ENCODE measurements at places on chromosomes 6 and 20. TPM values are rescaled to one million over a fixed set of nuclear protein-coding genes. Genes with fewer than 3 reads are reported as not detected.

DNA sequence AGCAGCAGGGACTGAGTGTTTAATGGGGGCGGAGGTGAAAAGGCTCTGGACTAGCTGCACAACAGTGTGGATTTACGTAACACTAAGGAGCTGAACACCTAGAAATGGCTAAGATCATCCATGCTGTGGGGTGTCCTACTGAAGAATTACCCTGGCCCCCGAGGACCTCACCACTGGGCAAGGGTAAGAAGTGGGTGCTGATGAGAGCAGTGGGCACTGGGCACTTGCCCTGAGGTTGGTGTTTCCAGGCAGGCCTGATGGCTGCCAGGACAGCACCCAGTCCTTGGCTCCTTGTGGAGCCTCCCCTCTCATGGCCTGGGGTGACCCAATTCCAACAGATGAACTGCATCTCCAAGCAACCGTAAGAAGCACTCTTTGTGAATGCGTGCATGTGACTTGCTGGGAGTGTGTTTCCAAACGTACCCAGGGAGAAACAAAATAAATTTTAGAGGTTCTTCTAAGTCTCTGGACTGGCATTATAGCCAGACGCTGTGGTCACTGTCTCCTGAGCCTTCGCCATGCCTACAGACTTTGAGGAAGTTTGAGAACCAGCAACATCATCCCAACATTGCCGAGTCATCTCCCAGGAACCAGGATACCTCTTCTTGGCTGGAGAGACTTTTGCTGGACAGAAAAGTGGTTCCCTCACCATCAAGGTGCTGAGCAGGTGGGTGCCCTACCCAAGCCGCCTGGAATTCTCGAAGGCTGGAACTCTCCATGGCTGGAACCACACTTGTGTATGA, 245.9 kb downstream of the ERMARD start:
- H3K27me3 ChIP-seq = no peaks in the 10 kb centered on the region
- peaks cover 4% of the 10 kb centered on the region for H3K36me3 ChIP-seq
- H3K4me1 ChIP-seq = peaks cover 3% of the 10 kb centered on the region
- H3K4me3 ChIP-seq = no peak overlapping the region
- no peak overlapping the region for H3K27ac ChIP-seq
- no peak for DNase-seq

GRCh38 chr20:59705651-59706399, 101.5 kb downstream of the PHACTR3 start:
- H3K4me3 ChIP-seq = no peak overlapping the region
- H3K27ac ChIP-seq = no peak overlapping the region
- no peaks in the 10 kb centered on the region for H3K36me3 ChIP-seq
- DNase-seq = no peak

DNA sequence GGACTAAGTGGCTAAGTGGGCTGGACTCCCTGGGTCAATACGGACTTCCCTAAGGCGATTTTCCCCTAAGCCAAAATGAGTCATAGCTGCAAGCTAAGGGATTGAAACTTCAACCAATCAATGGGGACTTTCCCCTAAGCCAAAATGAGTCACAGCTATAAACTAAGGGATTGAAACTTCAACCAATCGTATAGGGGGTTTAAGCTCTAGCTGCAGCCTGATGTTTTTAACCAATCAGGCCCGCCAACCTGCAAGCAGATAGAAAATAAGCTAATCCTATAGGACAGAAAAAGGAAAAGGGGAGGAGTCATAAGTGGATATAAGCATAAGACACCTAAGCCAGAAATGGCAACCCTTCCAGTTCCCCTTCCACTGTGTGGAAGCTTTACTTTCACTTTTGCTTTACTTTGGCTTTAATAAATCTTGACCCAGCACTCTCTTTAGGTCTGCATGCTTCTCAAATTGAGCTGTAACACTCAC, 655.0 kb upstream of the HS3ST5 start:
- H3K27ac ChIP-seq = no peak overlapping the region
- H3K36me3 ChIP-seq = no peaks in the 10 kb centered on the region

DNA sequence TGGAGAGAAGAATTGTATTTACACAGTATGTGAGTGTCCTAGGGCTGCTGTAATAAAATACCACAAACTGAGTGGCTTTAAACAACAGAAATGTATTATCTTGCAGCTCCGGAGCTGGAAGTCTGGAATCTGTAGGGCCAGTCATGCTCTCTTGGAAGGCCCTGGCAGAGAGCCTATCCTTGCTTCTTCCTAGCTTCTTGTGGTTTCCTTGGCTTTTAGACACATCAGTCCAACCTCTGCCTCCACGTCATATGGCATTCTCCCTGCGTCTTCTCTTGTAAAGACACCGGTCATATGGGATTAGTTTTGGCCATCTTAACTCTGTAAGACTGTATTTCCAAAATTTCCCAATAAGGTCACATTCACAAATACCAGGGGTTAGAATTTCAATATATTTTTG, 10.8 kb downstream of the FNDC1 start:
- H3K27me3 ChIP-seq = peaks cover 12% of the 10 kb centered on the region
- H3K4me3 ChIP-seq = no peak overlapping the region
- no peaks in the 10 kb centered on the region for H3K36me3 ChIP-seq
- no peak for DNase-seq

- no peak overlapping the region for H3K4me3 ChIP-seq
- H3K27ac ChIP-seq = no peak overlapping the region
- H3K27me3 ChIP-seq = peaks cover 5% of the 10 kb centered on the region
- H3K36me3 ChIP-seq = no peaks in the 10 kb centered on the region
These were observed 272.8 kb upstream of the SLC35B3 start for GRCh38 chr6:8707956-8708772.

DNA sequence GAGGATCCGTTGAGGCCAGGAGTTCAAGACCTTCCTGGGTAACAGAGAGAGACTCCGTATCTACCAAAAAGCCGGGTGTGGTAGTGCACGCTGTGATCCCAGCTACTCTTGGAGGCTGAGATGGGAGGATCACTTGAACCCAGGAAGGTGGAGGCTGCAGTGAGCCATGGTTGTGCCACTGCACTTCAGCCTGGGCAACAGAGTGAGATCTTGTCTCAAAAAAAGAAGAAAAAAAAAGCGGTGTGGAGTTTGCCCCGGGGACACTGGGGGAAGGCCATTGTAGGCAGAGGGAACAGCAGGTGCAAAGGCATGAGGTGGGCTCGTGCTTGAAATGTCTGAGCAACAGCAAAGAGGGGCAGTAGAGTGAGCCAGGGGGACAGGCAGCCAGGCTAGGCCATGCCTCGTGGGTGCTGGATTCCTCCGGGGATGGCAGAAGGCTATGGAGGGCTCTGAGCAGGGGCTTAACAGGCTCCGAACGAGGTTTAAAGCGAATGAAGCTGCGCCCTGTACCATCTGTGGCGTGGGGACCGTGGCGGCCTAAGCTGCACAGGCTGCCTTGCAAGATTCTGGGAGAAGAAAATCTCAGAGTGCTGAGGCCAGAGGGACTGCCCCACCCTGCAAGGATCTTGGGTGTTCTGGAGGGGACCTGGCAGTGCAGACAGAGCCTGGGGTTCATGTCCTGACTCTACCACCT, 36.9 kb upstream of the NOL4L start:
- H3K36me3 ChIP-seq = no peaks in the 10 kb centered on the region
- no peak for DNase-seq
- no peaks in the 10 kb centered on the region for H3K4me1 ChIP-seq
- no peaks in the 10 kb centered on the region for H3K27me3 ChIP-seq
- no peak overlapping the region for H3K4me3 ChIP-seq

DNA sequence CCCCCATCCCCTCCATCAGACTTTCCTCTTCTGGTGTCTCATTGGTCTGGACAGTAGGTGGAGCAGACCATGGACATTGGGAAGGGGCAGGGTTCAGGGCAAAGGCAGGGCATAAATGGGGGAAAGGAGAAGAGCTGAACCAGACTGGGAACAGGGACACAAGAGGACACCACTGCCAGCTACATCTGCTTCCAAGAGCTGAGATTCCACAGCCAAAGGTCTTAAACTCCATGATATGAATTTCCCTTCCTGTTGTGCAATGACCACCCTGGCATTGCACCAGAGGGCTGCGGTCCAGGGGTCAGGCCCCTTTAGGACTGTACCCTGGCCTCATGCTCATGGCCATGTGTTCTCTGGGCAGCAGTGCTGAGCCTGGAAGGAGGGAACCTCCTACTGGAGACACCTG, 137.9 kb downstream of the MAFB start:
- H3K27me3 ChIP-seq = peaks cover 2% of the 10 kb centered on the region
- no peaks in the 10 kb centered on the region for H3K4me1 ChIP-seq
- H3K27ac ChIP-seq = no peak overlapping the region
- H3K36me3 ChIP-seq = no peaks in the 10 kb centered on the region
- no peak overlapping the region for H3K4me3 ChIP-seq
- DNase-seq = no peak

GRCh38 chr6:107345393-107345792, 114.0 kb downstream of the PDSS2 start:
- H3K27ac ChIP-seq = no peak overlapping the region
- H3K27me3 ChIP-seq = no peaks in the 10 kb centered on the region
- peaks cover 2% of the 10 kb centered on the region for H3K4me1 ChIP-seq

GRCh38 chr6:150536835-150537234, 62.9 kb upstream of the PLEKHG1 start:
- no peak overlapping the region for H3K4me3 ChIP-seq
- H3K27me3 ChIP-seq = peaks cover 10% of the 10 kb centered on the region
- peaks cover 3% of the 10 kb centered on the region for H3K4me1 ChIP-seq
- DNase-seq = no peak

DNA sequence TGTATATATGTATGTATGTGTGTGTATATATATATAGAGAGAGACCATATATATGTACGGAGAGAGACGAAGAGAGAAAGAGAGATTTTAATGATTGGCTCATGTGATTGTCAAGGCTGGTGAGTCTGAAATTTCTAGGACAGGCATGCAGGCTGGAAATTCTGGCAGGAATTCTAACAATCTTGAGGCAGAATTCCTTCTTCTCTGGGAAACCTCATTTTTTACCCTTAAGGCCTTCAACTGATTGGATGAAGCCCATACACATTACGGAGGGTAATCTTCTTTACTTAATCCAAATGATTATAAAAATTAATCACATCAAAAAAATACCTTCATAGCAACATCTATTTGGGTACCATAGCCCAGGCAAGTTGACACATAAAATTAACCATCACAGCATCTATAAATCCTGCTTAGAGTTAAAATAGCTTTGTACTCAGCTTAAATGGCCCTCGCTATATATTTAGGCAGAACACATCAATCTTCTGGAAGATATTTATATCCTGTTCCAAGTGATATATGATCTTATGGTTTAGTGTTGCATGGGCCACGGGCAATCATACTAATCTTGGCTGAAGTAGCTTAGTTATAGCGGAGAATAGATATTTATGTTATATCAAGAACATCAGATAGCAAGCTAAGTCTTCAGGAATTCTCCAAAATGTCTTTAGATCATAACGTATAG, 36.6 kb downstream of the ABRACL start:
- no peaks in the 10 kb centered on the region for H3K27me3 ChIP-seq
- DNase-seq = no peak

DNA sequence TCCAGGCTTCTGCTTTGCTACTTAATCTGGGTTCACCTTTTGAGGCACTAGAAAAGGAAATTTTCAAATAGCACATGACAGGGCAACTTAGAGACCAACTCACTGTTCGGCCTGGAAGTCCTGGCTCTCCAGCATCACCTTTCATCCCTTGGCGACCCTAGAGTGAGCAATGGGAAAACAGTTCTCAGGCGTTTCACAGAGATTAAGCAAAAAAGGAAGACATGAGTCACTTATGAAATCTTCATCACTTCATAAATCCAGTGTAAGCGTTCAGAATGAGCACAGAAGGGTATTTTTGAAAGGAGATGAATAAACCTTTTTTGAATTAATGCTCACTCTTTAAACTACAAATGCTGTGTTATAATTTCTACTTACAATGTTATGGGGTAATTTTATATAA, 104.0 kb downstream of the COL12A1 start:
- no peaks in the 10 kb centered on the region for H3K4me1 ChIP-seq
- DNase-seq = no peak
- H3K27me3 ChIP-seq = no peaks in the 10 kb centered on the region
- H3K36me3 ChIP-seq = no peaks in the 10 kb centered on the region

DNA sequence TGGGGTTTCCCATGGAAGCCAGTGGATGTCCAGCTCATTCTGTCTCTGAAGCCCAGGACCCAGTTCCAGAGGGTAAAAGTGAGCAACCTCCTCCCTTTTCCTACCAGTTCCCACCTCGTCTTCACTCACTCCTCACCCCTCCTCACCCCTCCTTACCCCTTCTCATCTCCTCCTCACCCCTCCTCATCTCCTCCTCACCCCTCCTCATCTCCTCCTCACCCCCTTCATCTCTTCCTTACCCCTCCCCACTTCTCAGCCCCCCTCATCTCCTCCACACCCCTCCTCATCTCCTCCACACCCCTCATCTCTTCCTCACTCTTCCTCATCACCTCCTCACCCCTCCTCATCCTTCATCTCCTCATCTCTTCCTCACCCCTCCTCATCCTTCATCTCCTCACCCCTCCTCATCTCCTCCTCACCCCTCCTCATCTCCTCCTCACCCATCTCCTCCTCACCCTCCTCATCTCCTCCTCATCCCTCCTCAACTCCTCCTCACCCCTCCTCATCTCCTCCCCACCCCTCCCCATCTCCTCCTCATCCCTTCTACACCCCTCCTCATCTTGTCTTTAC, 246.1 kb downstream of the MYLK4 start:
- no peaks in the 10 kb centered on the region for H3K4me1 ChIP-seq
- no peak overlapping the region for H3K4me3 ChIP-seq
- H3K27ac ChIP-seq = no peak overlapping the region

- no peaks in the 10 kb centered on the region for H3K4me1 ChIP-seq
- H3K4me3 ChIP-seq = no peak overlapping the region
- H3K27me3 ChIP-seq = no peaks in the 10 kb centered on the region
These were observed 75.1 kb downstream of the IRAK1BP1 start for GRCh38 chr6:78942446-78942845.

- H3K27me3 ChIP-seq = no peaks in the 10 kb centered on the region
- no peak for DNase-seq
- H3K4me1 ChIP-seq = no peaks in the 10 kb centered on the region
These were observed 444.3 kb upstream of the NRSN1 start for GRCh38 chr6:23681743-23682142.

- H3K36me3 ChIP-seq = no peaks in the 10 kb centered on the region
- H3K27me3 ChIP-seq = no peaks in the 10 kb centered on the region
- H3K4me3 ChIP-seq = no peak overlapping the region
- no peak for DNase-seq
- H3K27ac ChIP-seq = no peak overlapping the region
- H3K4me1 ChIP-seq = no peaks in the 10 kb centered on the region
These were observed 206.4 kb downstream of the TBXT start for GRCh38 chr6:165961233-165961632.

DNA sequence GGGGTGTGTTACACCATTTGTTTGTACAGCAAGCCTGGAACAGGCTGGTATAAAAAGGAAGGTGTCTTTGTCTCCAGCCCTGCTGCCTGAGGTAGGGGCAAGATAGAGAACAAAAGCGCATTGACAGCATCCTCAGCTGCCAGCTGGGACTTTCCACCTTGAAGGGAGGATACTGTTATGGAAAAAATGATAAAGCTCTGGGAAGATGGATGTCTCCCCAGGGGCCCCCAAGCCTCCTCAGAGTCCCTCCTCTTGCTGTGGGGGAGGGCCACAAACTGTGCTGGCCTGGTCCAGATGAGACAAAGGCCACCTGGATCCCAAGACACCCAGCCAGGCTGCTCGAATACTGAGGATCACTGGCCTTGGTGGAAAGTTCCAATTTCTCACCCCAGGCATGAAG, 13.0 kb downstream of the REM1 start:
- no peak overlapping the region for H3K4me3 ChIP-seq
- peaks cover 12% of the 10 kb centered on the region for H3K4me1 ChIP-seq
- H3K27me3 ChIP-seq = peaks cover 34% of the 10 kb centered on the region

EFCAB8 gene
- total RNA-seq = 0.56 TPM

CAP2 gene
- total RNA-seq = not detected

SLC17A3 gene
- total RNA-seq = not detected

MICB gene
- 18.5 TPM for total RNA-seq

TFAP2C gene
- total RNA-seq = not detected

MEP1A gene
- total RNA-seq = not detected

Data from activated naive CD8-positive, alpha-beta T cell treated with anti-CD3 and anti-CD28 coated beads for 36 hours (primary cell).